ENCODE measurements at places on chromosomes 4 and X.

GRCh38 chrX:70169281-70169680 lies 8.0 kb upstream of the DGAT2L6 start:
- no peak for DNase-seq

- DNase-seq = no peak
Observed at GRCh38 chr4:23973308-23973855, 83.5 kb upstream of the PPARGC1A start.

DNA sequence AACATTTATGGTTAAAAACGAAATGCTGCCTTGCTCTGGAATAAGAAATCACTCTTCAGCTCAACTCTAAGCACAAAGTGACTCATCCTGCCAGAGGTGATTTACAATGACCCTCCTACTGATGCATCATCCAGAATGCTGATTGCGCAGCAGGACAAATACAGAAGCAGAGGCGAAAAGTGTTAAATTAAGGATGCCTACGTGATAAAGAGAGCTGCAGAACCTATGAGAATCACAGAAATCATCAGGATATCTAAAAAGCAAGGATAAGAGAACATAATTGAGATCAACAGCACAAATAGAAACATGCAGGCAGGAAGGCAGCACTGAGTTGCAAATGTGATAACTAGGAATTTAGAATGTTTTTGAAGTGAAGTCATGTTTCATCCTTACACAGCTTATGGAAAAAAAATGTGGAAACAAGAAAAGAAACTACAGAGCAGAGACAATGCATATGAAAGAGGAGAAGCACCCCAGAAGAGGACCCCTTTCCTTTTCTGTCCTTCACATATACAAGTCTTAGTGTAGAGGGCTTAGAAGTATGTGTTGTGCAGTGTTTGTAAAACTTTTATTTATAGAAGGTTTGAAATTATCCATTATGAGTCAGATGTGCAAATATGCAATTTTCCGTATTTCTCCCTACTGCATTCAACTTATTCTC lies 188.4 kb downstream of the SLC7A11 start:
- no peak for DNase-seq

DNA sequence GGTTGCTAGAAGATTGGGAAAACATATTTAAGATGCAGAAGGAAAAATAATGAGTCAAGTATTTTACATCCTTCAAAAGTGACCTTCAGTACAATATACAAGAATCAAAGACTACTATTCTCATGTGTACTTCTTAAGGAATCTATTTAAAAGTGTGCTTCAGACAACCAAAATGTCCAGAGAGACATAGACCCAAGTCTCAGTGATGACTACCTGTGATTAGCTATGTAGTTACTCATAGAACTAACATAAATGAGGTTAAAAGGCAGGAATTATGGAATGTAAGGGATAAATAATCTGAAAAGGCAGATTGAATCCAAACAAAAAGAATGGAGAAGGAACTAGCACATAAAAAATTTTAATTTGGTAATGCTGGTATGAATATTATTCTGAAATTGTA lies 634.7 kb upstream of the FAM241A start:
- no peak for DNase-seq

DNA sequence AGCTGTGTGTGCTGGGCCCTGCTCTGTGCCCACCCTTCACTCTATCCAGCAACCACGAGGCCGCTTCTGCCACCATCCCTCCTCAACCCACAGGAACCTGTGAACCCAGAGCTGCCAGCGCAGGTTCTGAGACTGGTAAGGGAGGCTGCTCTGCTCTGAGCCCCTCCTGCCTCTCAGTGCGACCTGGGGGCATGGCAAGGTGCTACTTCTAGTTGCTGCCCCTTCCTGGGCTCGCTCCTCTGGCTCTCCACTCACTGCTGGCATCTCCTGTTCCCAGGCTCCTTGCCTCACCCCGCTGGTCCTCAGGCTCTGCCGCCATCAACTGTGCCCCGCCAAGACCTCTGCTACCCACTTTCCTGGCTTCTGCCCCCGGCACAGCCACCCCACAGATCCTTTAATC lies 39.3 kb downstream of the RNF212 start:
- DNase-seq = no peak

- no peak for DNase-seq
Observed at GRCh38 chrX:20623448-20623847, 356.7 kb upstream of the RPS6KA3 start.

DNA sequence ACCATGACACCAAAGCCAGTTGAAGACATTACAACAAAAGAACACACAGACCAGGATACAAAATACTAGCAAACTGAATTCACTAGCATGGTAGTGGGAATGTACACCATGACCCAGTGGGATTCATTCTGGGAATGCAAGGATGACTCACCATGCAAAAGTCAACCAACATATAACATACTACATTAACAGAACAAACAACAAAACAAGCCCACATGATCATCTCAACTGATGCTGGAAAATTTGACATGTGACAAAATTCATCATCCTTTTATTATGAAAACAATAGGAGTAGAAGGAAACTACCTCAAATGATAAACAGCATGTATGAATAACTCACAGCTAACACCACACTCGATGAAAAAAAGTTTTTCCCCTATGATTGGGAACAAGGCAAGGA lies 190.2 kb downstream of the DCLK2 start:
- no peak for DNase-seq

DNA sequence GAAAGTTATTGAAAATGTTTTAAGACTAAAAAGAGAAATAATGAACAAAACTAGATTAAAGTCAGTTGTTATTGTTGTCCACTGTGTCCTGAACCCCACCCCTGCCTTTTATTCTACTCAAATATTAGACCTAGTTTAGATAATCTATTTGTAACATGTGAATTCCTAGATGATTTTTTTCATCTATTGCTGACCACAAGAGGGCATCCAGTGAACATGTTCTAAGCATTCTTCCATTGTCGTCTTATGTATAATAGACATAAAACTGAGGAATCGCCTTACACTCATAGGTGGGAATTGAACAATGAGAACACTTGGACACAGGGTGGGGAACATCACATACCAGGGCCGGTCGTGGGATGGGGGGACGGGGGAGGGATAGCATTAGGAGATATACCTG lies 36.4 kb upstream of the HPRT1 start:
- DNase-seq = peak; percentile 19

Data from Kasumi-1 (cell line).